GM13976 (cell line): ENCODE measurements at places on chromosomes 2 and 18.

GRCh38 chr2:146124741-146125140 lies 1604.8 kb upstream of the ZEB2 start:
- no peak for DNase-seq

DNA sequence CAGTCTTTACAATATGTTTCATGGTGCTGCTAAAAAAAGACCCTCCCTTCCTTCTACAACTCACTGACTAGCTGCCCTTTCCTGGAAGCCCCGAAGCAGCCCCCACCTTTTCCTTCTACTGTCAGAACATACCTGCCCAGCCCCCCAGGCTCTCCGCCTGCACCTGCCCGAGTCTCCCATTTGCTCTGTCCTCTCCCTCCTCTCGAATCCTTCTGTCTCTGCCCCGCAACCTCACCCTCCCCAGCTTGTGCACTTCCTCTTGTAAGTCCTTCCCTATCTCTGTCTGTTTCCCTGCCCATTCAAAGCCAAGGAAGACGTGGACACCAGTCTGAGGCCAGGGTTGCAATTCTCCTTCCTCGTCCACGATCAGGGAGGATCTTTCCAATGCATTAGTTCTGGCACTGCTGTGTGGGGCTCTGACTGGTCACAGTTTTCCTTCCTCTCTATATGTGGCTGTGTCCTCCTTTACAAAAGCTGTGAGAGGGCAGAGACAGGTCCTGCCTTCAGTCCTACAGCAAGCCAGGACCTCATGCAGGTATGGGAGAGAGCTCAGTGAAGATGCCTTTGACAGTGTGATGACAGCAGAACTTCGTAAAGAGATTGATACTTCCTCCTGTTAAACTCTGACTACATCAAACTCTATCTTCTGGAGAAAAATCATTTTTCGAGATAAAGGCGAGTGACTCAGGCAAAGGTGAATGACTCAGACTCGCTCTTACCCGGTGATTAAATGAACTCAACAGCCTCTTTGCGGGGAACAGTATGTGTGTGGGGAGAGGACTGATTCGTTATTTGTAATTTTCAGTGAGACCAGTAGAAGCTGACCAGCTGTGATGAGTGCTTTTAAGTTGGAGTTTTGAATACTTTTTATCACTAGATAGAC lies 14.2 kb downstream of the TNFRSF11A start:
- no peak for DNase-seq

DNA sequence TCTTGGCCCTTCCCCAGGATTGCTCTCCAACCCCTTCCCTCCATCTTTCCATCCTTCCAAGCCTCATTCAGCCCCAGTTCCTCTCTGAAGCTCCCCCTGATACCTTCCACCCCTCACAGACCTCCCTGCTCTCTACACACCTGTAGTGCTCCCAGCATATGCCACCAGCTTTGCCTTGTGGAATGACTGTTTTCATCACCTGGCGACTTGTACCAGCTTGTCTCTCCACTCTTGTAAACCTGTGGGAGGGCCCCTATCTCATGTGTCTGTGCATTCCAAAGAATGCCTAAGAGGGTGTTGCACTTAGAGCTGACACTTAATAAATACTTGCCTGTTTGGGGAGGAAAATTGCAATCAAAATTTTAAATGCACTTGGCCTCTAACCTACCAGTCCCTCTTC lies 198.7 kb downstream of the BCL11A start:
- no peak for DNase-seq

GRCh38 chr2:69012310-69013141 lies 453 bp upstream of the ANTXR1 start:
- DNase-seq: peak; percentile 70

GRCh38 chr18:61817086-61817485 lies 75.7 kb downstream of the RNF152 start:
- DNase-seq: no peak

DNA sequence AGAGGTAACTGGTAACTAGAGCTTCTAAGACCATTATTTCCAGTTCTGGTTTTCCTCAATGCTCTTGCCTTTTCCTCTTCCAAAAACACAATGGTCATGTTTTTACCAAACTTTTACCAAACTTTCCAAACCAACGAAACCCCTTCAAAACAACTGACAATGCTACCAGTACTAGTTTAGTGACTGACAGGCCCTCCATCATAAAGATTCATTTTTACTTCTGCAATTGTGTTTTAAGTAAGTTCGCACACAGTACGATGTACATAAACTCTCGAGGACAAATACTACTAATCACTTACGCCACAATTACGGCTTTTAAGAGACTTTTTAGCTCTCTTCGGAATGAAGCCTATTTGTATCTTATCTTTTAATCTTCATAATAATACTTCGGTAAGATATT lies 900 bp downstream of the C18orf32 start:
- no peak for DNase-seq
